Activated B cell treated with CpG ODN at 0.5 μM for 24 hours (primary cell): ENCODE measurements at places on chromosomes 7 and 10. TPM values are rescaled to one million over a fixed set of nuclear protein-coding genes. Genes with fewer than 3 reads are reported as not detected.

PROSER2 gene
- 0.17 and 0.27 TPM in 2 replicates for total RNA-seq

GBF1 gene
- 40.8 and 44.3 TPM in 2 replicates for total RNA-seq

CC2D2B gene
- total RNA-seq: 1.2 and 2.0 TPM in 2 replicates

PODXL gene
- total RNA-seq: 0.93 and 1.4 TPM in 2 replicates

FGF8 gene
- total RNA-seq: not detected in 2 replicates

TRIM50 gene
- not detected in 2 replicates for total RNA-seq

CNPY1 gene
- not detected in 2 replicates for total RNA-seq

- H3K4me1 ChIP-seq: no peaks in the 10 kb centered on the region
- no peaks in the 10 kb centered on the region for H3K36me3 ChIP-seq
- no peaks in the 10 kb centered on the region for H3K27me3 ChIP-seq
- no peak for DNase-seq
- H3K27ac ChIP-seq: no peak overlapping the region
Observed at GRCh38 chr10:17923728-17924127, 28.0 kb upstream of the SLC39A12 start.

DNA sequence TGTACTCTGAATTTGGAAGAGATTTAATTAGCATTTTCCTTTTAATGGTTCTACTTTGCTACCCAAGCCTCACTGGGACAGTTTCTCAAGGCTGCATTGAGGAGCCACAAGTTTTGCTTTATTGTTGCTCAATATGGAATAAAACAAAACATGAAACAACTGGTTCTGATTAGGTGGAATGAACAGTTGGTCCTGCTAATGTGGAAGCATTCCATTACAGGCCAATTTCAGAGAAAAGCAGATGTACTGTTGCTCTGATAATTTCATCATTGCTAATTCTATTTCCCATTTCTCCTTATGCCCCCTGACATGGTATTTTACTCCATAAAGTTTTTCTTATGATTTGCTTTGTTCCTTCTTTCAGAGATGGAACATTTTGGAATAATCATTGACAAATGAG lies 66.0 kb upstream of the PAPSS2 start:
- DNase-seq: no peak
- no peak overlapping the region for H3K4me3 ChIP-seq
- H3K27ac ChIP-seq: no peak overlapping the region
- H3K4me1 ChIP-seq: peaks cover 12% of the 10 kb centered on the region
- H3K27me3 ChIP-seq: peaks cover 2% of the 10 kb centered on the region
- no peaks in the 10 kb centered on the region for H3K36me3 ChIP-seq

DNA sequence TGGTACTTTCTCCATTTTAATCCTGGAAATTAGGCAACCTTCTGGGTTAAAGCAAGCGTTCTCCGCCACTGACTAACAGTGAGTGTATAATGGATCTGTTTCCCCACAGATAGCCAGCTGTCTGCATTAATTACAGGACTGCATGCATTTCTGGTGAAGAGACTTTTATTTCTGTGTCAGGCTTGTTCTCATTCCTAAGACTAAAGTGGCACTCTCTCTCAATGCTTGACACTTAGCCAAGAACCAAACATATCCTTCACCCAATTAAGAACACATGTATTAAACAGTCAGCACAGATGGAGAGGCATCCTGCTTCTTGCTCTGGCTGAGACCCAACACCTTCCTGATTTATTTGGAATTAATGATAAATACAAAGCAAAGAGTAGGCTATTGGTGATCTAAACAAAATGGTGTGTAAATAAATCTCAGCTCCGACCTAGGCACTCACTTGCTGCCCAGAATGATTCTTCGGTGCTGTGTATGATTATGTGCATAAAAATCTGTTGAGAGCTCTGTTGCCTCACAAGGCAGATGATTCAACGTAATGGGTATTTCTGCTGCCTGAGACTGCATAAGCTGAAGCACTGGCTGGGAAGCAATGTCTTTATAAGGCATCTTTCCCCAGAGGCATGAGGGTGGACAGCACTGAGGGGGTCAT lies 16.8 kb downstream of the CALU start:
- DNase-seq: no peak
- H3K27ac ChIP-seq: no peak overlapping the region
- peaks cover 66% of the 10 kb centered on the region for H3K36me3 ChIP-seq
- no peak overlapping the region for H3K4me3 ChIP-seq
- no peaks in the 10 kb centered on the region for H3K4me1 ChIP-seq

GRCh38 chr10:98696516-98696915 lies 249.8 kb upstream of the HPS1 start:
- H3K27me3 ChIP-seq: peaks cover 9% of the 10 kb centered on the region
- no peak for DNase-seq
- H3K36me3 ChIP-seq: no peaks in the 10 kb centered on the region
- no peak overlapping the region for H3K4me3 ChIP-seq
- no peak overlapping the region for H3K27ac ChIP-seq

- DNase-seq: no peak
- H3K27me3 ChIP-seq: no peaks in the 10 kb centered on the region
- H3K36me3 ChIP-seq: peaks cover 26% of the 10 kb centered on the region
- H3K4me3 ChIP-seq: no peak overlapping the region
Observed at GRCh38 chr10:14904316-14904732, 25.7 kb downstream of the SUV39H2 start.

DNA sequence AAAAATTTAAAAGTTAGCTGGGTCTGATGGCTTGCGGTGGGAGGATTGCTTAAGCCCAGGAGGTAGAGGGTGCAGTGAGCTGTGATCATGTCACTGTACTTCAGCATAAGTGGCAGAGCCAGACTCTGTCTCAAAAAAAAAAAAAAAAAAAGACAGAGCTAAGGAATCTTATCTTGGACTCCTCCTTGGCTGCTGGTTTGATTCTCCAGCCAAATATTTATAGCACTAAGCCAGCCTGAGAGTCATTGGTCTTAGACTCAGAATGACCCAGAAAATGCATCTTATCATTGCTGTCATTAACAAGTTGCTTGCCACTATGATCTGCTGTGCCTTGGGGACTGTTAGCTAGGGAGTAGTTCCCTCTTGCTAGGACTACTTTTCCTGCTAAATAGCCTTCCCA lies 164.7 kb downstream of the GNAT3 start:
- H3K27ac ChIP-seq: no peak overlapping the region
- DNase-seq: no peak
- H3K4me3 ChIP-seq: no peak overlapping the region

GRCh38 chr10:132371641-132372081 lies 25.3 kb upstream of the PWWP2B start:
- peaks cover 7% of the 10 kb centered on the region for H3K27me3 ChIP-seq
- no peak overlapping the region for H3K4me3 ChIP-seq
- H3K4me1 ChIP-seq: no peaks in the 10 kb centered on the region
- DNase-seq: no peak
- H3K27ac ChIP-seq: no peak overlapping the region

DNA sequence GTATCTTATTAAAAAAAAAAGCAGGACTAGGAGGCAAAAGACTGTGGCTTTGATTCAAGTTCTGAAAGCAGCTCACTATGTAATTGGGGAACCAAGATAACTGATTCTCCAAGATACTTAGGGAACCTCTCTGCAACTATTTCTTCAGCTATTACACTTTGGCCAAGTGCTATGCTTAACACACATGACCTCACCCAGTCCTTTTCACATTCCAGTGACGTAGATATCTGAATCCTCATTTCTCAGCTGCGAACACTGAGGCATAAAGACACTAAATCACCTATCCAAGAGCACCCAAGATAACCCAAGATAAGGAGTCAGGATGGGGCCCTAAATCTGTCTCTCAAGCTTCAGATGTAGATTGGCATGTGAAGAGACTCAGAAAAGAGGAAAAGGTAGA lies 133.6 kb downstream of the GLI3 start:
- H3K4me1 ChIP-seq: no peaks in the 10 kb centered on the region
- H3K4me3 ChIP-seq: no peak overlapping the region
- H3K36me3 ChIP-seq: no peaks in the 10 kb centered on the region

DNA sequence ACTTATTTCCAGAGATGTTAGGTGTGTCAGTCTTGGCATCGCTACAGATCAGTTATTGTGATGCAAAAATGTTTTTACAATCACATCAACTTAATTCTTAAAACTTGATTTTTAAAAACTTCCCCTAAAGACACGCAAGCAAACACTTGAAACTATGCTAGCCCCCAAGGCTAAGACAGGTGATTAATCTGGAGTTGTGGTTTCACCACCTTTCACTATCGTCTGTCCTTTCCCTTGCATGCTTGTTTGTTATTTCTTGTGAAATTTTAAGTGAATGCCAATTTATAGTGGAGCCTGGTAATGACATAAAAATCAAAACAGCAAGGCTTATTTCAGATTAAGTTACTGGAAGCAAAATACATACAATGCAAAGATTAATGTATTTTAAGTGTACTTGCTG lies 70.4 kb downstream of the SLC35B4 start:
- H3K4me1 ChIP-seq: no peaks in the 10 kb centered on the region
- peaks cover 7% of the 10 kb centered on the region for H3K27me3 ChIP-seq
- DNase-seq: no peak
- H3K4me3 ChIP-seq: no peak overlapping the region
- no peak overlapping the region for H3K27ac ChIP-seq
- H3K36me3 ChIP-seq: no peaks in the 10 kb centered on the region

DNA sequence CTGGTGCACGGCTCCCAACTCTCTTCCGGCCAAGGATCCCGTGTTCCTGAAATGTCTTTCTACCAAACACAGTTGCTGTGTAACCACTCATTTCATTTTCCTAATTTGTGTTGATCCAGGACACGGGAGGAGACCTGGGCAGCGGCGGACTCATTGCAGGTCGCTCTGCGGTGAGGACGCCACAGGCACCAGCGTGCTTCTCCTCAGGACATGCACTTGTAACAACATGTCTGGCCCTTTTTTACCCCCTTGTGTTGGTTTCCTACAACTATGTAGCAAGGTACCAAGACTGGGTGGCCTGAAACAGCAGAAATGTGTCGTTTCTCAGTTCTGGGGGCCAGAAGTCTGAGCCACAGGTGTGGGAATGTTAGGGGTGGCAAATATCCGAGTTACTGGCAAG lies 18.2 kb downstream of the CALML5 start:
- H3K4me3 ChIP-seq: no peak overlapping the region
- DNase-seq: no peak
- peaks cover 5% of the 10 kb centered on the region for H3K4me1 ChIP-seq
- peaks cover 8% of the 10 kb centered on the region for H3K27me3 ChIP-seq

DNA sequence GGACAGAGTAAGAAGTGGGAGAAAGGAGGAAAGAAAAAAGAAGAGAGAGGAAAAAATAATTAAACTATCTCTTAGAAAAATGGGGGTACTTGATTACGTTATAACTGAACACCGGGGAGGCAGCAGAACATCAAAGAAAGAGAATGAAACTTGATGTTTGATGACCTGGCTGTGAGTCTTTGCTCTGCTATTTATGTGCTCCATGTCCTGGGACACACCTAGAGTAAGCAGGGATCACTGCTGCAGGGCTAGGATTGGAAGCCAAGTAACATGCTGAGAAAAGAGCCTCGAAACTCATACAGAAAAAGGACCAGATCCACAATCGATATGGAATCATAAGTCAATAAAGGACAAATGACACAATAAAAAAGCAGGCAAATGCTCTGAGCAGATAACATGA lies 56.7 kb upstream of the COL13A1 start:
- no peaks in the 10 kb centered on the region for H3K4me1 ChIP-seq
- no peak overlapping the region for H3K27ac ChIP-seq
- H3K36me3 ChIP-seq: no peaks in the 10 kb centered on the region
- DNase-seq: no peak
- peaks cover 17% of the 10 kb centered on the region for H3K27me3 ChIP-seq

DNA sequence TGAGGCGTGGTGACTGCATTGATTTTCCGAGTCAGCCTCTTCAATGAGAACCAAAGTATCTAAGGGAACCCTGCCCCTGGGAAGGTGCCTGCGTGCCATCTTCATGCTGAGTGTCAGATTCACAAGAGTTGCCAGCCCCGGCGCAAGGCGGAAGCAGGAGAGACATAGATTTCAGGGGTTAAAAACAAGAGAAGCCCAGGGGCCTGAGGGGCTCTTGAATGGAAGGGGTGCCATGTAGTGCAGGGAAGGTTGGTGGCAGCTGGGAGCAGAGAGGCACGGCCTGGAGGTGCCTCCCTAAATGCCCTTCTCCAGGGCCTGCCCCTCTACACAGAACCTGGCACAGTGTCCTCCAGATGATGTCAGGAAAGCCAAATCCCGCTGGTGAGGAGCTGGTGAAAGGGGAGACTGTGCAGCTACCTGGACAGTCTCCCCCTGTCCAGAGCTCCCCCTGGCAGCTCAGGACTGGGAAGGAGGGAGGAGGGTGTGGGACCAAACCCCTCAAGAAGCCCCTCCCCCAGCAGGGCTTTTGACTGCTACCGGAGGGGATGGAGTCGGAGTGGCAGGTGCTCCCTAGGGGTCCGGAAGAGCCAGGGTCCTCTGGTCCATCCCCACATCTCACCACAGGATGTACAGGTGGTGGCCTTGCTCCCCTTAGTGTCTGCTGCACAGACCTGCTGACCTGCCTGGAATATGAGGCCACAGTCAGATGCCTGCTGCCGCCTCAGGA lies 137.9 kb downstream of the TCERG1L start:
- no peaks in the 10 kb centered on the region for H3K27me3 ChIP-seq
- H3K27ac ChIP-seq: no peak overlapping the region
- H3K4me1 ChIP-seq: no peaks in the 10 kb centered on the region

GRCh38 chr7:30087371-30087770 lies 47.4 kb upstream of the MTURN start:
- H3K27ac ChIP-seq: no peak overlapping the region
- no peaks in the 10 kb centered on the region for H3K36me3 ChIP-seq
- peaks cover 6% of the 10 kb centered on the region for H3K4me1 ChIP-seq
- H3K4me3 ChIP-seq: no peak overlapping the region

GRCh38 chr7:108236681-108237415 lies 106.7 kb upstream of the LAMB4 start:
- no peak for DNase-seq
- no peak overlapping the region for H3K27ac ChIP-seq
- no peaks in the 10 kb centered on the region for H3K27me3 ChIP-seq
- H3K4me3 ChIP-seq: no peak overlapping the region
- no peaks in the 10 kb centered on the region for H3K36me3 ChIP-seq
- no peaks in the 10 kb centered on the region for H3K4me1 ChIP-seq

- peaks cover 5% of the 10 kb centered on the region for H3K4me1 ChIP-seq
- no peak for DNase-seq
- H3K27me3 ChIP-seq: no peaks in the 10 kb centered on the region
Observed at GRCh38 chr10:58662314-58662713, 149.6 kb downstream of the BICC1 start.
